Stimulated activated CD4-positive, alpha-beta T cell treated with anti-CD3 and anti-CD28 coated beads, TNF-alpha, amount 100 ng/mL, for 1 hour (primary cell): ENCODE measurements at places on chromosomes 6 and 20.

DNA sequence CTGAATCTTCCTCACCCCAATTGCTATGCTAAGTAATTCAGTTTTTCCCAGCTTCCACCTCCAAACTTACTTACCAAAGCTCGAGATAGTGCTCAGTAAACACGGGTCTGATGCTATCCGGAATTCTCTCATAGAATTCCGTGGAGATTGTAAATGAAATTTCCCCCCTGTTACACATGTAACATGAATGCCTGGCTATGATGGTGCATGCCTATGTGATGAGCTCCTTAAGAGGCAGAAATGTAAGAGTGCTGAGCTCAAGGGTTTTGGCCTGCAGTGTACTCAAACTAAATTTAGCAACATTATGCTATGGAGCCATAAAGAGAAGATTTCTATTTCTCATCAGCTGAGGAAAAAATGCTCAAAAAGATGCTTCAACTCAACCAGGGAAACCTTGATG lies 133.4 kb upstream of the FUT9 start:
- no peak for DNase-seq

DNA sequence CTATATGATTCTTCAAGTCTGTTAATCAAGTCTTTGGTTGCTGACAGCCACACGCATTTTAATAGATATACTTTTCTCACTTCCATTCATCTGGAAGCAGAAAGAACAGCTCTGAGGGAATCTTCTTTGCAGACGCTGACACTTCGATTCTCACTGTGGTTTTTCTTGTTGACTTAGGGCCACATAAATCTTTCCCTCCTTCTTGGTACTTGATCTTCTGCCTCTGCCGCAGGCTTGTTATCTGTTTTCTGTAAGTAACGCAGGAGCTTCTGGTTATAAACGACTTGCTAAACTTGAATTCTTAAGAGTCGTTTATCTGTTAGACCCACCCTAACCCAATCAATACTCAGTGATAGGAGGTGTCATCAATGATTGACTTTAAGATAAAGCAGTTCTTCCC lies 268.8 kb upstream of the SULF2 start:
- no peak for DNase-seq

GRCh38 chr6:125431971-125432370 lies 130.2 kb upstream of the HDDC2 start:
- DNase-seq = no peak

DNA sequence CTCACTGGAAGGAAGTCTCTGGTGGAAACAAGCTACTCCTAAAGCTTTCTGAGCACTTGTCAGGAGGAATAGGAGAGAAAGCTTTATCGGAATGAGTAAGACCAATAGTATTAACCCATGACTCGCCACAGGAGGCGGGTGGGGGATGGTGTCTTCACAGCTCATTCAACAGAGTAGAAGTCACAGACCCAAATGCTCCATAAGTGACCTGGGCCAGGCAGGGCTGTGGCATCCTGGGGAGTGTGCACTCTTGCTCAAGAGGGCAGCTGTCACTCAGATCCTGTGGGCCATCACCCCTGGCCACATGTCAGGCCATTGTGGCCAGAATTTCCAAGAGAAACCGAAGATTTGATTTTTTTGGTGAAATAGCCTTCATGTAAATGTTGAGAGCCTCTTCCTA lies 116.0 kb downstream of the SYCP2 start:
- no peak for DNase-seq

- no peak for DNase-seq
These were observed 27.3 kb upstream of the STX16 start for GRCh38 chr20:58623579-58624473.

DNA sequence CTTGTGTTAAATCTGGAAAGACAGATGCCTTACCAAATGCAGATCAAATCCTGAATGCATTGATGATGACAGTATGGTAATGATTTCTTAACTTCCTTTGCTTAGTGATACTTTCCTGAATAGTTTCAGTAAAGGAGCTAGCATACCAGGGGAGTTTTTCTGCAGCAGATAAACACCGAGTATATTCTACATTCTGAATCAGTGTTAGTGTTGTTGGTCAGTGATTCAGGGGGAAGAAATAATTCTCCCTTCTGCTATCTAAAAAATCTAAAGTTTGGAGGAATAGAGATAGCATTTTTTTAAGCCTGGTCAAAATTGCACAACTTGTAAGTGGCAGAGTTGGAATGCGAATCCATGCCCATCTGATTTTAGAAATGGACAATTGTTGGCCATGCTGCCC lies 512.2 kb upstream of the MARCKS start:
- DNase-seq = no peak

DNA sequence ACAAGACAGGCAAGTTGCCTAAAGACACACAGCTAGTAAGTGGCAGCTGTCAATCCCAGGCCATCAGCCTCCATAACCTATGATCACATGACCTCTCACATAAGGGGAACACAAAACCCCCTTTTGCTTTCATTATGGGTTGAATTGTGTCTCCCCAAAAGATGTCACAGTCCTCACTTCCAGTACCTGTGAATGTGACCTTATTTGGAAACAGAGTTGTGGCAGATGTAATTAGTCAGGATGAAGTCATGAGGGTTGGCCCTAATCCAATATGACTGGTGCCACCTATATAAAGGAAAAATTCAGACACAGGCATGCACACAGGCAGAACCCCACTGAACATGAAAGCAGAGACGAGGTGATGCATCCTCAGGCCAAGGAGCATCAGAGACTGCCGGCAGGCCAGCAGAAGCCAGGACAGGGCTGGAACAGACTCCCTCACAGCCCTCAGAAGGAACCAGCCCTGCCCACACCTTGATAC lies 33.6 kb downstream of the GFOD1 start:
- DNase-seq = no peak

GRCh38 chr6:76681781-76682180 lies 609.3 kb upstream of the IMPG1 start:
- DNase-seq = no peak

DNA sequence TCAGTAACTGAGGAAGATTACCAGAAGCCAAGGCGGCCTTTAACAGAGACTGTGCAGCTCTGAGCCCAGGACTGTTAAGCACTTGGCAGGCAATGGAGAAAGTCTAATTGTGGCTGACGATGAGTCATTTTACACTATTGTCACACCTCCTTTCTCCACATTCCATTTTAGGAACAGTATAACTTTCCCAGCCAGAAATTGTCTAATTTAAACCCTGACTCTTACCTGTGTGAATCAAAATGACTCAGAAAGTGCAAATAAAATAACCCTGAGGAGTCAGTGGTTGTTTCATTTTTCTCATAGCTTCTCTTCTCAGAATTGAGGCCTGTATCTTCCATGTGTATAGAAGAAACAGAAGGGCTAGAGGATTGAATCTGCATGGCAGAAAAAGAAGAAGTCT lies 40.0 kb upstream of the OPN5 start:
- no peak for DNase-seq

DNA sequence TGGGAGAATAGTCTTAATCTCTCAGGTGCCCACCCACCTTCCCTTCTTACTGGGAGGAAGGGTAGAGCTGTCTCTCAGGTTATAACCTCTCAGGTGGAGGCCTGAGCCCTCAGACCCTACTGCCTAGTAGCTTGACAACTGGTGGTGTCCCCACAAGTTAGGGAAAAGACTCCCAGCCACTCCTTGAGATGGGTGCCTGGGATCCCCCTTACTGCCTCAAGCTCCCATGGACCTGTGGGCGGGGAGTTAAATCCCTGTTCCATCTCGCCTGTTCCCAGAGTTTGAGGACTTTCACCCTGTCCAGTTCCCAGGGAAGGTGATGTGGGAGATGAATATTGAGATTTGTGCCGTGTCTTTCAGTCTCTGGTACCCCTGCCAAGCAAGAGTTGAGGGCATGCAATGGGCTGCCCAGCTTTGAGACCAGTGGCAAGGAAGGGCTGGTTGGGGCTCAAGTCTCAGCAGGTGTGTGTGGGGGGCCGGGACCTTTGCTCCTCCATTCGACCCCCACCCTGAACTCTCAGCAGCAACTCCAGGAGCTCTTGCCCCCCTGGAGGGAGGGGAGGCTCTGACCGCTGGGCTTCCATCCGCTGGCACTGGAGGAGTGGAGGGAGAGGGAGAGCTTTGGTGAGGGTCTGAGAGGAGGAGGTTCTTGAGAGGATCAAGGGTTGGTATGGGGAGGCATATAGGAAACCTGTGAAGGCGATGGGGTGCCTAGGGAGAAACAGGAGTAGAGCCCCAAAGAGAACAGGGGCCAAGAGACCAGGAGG lies 1.1 kb upstream of the PBX2 start:
- DNase-seq = no peak

DNA sequence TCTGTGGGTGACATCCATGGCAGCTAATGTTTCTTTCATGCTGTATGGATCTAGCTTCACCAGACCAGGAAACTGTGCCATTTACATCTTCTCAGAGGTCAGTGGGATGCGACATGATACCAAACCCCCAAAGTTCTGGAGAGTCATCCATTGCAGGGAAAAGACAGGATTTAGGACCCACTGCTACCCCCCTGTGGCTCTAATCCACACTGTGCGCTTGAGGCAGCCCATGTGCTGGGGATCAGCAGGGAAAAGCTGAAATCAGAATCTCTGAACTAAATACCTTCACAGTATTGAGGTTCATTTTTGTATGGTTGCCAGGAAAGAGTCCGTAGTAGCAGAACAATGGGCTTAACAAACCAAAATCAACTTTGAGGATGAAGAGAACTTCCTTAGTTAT lies 164.4 kb downstream of the TMEM242 start:
- DNase-seq = no peak

- DNase-seq = no peak
These were observed 42.6 kb downstream of the UBE2V1 start for GRCh38 chr20:50070361-50070760.

DNA sequence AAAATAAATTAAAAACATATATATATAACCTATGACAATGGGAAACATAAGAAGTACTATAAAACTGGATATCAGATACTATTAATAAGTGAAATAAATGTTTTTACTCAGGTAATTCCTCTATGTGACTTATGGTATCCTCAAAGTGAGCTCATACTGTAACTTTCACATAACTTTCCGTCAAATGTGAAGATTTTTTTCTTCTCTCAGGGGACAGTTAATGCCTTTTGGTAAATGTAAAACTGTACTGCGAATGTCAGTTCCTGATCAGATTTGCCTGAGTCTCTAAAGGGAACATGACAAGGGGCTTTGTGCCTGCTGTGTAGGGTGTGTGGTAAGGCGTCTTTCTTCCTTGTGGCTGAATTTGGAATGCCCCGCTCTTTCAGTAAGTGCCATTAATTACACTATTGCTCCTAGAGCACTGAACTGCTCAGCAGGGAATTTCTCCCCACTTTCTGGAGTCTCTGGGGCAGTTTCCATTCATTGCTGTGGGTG lies 271.8 kb downstream of the PRL start:
- no peak for DNase-seq

DNA sequence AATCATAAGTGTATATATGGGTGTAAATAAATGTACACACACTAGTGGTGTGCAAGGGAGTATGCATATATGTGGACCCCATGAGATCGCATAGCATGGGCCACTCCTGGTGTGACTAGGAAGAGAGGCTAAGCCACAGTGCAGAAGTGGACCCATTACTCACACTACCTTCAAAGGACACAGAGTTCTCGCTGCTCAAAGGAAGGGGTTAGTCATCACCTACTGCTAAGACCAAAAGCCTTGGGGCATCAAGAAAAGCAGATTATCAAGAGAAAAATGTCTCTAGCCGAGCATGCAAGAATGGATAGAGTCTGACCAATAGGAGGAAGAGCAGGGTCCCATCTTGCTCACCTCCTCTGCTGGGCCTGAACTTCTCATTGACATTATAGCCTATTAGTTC lies 195.5 kb downstream of the MAFB start:
- DNase-seq = no peak

DNA sequence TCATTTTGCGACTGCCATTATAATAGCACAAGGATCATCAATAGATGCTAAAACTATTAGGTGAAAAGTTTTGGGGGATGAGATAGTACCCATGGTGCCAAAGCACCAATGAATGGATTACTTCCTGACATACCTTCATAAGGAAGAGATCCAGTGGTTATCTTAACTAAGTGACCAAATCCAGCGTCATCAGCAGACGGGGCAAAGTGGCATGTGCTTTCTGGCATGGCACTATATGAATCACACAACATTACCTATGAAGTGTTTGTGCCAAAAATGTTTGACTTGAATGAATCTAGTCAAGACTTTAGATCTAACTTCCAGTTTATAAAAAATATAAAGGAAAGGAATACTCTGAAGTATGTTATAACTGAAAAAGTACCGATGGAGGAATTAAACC lies 10.8 kb downstream of the TRIM26 start:
- DNase-seq = no peak

DNA sequence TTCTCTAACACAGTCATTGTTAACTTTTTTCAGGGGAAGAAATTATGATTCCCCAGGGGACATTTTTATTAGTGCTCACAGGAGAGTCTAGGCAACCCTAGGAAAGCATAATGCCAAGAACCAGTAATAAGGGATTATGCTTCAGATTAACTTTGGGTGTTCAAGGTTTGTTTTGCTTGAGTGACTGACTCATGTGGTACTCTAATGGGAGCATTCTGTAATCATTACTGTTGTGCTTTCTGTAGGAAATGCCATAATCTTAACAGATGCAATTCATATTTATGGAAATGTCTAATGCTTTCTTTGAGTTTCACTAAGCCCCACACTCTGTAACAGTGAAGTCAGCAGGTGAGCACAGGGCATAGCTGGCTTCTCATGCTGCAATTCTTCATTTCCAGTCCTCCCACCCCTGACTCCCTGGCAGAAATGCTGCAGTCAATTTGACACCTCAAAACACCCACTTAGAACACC lies 263.4 kb upstream of the MAN1A1 start:
- DNase-seq = no peak

DNA sequence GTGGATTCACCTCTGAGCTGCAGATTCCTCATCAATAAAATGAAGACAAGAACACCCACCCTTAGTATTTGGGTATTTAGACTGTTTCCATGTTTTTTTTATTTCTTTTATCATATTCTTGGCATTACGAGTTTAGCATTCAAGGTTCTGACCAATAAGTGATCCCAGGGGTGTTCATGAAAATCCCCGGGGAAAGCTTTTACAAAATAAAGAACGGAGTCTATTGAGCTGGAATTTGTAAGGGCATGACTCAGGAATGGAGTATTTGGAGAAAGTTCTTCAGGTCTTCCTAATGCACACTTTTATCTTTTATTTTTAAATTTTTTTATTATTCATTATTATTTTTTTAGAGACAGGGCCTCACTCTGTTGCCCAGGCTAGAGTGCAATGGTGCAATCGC lies 19.4 kb upstream of the TOX2 start:
- DNase-seq = no peak

- no peak for DNase-seq
These were observed 38.1 kb downstream of the HTR1B start for GRCh38 chr6:77425216-77425615.
